Activated CD4-positive, CD25-positive, alpha-beta regulatory T cell treated with anti-CD3 and anti-CD28 coated beads, Interleukin-2, amount 50 U/mL, for 72 hours (primary cell): ENCODE measurements at places on chromosomes 1 and 21.

DNA sequence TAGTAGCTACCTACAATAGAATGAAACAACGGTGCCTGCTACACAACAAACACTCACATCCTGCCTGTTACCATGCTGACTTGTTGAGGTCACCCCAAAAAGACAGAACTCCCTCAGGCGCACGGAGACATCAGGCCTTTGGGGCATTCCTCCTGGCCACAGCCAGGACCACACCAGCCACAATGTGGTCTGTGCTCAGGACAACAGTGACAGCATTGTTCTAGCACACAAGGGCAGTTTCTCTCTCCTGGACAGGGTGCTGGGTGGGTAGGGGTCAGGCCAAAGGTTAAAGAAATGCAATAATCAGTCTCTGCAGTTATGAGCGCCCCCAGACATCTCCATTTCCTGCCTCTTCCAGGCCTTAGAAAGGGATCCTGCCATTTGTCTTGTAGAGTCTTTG lies 39.5 kb downstream of the CTNNBIP1 start:
- no peak for DNase-seq

DNA sequence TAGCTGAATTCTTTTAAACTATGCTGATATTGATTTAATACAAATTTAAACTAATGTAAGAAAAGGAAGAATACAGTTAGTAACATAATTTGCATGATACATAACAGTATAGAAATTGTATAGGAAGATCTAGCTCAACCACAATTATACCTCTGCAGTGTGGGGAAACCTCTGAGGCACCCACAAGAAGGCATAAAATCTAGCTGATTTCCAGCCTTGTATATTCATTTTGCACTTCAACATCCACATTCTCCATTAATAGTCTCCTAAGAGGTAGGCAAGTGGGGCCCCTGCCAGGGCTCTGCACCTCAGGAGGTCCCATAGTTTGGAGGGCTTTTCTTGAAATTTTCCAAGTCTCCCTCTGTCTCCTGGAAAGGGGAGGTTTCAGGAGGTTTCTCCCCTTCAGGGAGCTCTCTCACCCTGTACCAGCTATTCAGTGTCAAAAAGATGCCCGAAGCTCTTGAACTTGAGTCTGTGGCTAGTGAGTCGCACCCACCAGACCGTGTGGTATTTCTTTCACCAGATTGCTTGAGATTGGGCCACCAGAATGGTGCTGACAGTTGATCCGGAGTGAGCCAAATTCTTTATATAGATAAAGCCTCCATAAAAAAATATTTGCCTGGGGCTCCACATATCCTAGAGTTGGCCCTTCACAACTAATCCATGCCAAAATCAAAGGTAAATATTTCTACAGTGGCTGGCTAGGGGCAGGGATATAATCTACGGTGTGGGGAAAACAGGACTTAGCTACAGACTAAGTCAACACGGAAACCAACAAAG lies 108.2 kb downstream of the TIAM1 start:
- no peak for DNase-seq

- no peak for DNase-seq
Measured at GRCh38 chr1:197773856-197774255, 1.4 kb downstream of the DENND1B start.

- no peak for DNase-seq
Measured at GRCh38 chr1:218991089-218991488, 182.6 kb upstream of the LYPLAL1 start.

- no peak for DNase-seq
Measured at GRCh38 chr1:10796029-10796944, at the start of gene CASZ1. Gene CASZ1 (minus strand): TSS chr1:10796646. CDS start chr1:10693889, 102,757 bp downstream.

DNA sequence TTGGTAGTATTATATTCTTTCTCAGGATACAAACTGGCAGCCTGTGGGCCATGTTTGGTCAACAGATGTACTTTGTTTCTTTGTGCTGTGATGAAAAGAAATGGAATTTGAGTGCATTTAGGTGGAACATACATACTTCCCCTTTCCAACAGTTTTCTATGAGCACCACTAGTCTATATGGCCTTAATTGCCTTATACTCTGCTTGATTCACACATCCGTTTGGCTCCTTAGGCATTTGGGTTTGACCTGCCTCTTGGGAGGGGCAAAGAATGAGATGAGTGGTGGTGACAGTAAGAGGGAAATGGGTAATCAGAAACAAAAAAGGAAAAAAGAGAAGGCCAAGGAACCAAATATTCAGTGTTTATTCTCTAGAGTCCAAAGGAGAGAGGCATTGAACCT lies 17.0 kb downstream of the CFAP126 start:
- DNase-seq = no peak

DNA sequence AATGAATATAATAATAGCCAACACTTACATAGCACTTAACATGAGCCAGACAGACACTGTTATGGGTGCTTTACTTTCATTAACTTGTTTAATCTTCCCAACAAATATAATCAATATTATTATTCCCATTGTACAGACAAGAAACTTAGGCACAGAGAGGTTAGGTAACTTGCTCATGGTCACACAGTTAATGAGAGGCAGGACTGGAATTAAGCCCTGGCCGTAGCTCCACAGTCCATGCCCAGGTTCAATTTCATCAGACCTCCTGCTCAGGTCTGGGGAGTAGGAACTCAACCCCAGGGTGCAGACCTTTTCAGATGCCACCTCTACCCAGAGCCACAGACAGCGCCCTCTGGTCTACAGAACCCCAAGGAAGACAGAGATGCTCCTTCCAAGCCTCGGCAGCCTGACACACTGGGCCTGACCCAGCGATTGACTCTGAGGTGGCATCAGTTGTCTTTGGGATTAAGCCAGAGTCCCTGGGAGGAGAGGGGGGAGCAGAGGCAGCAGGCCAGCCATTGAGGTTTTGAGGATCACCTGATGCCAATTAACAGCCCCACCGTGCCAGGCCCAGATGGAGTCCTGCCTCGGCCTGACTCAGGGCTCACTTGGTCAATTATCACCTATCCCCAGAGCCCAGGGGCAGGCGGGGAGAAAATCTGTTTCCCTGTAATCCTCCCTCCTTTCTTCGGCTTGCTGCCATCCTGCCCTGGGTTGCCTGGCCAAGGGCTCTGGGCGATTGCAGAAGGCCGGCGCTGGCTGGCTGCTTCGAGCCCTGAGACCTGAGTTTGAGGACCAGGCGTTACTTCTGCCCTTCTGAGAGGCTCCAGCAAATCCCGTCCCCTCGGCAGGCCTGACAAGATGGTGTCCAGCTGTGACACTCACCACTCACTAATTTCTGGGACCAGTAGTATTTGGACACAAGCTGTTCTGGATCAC lies 116.7 kb downstream of the LACTBL1 start:
- no peak for DNase-seq

DNA sequence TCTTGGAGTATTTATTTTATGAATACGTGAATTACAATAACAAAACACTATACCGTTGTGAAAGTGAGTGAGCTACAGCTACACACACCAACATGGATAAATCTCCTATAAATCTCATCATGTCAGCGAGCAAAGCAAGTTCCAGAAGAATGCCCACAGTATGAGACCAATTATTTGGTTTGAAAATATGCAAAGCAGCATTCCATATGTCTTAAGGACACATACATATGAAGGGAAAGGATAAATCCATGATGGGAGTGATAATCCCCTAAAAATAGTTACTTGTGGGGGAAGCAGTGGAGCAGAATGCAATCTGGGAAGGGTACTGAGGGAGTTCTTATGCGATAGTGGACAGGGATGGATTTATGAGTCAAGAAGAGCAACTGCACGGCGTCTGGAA lies 261.3 kb downstream of the DISC1 start:
- no peak for DNase-seq

DNA sequence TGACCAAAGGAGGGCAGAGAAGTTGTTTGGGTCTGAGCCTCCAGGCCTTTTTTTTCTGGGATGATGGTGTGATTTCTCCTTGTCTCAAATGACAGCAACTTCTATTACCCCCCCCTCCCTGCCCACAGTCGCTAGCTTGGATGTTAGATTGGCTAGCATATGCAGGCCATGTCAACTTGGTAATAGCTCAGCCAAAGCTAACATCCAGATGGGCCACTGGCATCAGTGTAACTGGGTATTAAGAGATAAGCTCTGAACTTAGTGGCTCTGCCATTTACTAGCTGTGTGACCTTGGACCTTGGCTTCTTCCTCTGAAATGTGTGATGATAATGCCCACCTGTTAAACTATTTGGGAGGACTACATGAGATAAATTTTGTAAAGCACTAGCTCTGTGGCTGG lies 86.9 kb upstream of the TSPAN2 start:
- no peak for DNase-seq

DNA sequence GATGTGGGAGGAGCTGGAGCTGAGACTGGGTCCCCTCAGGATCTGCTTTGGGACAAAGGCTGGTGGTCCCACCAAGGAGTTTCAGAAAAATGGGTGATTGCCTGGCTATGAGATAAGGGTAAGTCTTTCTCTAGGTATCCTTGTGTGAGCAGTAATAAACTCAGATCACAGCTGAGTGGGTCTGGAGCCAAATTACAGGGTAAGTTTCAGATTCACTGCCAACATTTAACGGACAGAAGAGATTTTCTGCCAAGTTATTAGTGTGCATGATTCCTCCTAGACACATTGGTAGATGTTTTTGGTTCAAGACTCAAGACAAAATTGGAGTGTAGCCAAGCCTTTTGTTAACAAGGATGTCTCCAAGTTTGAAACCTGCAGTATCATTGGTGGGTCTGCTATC lies 7.5 kb downstream of the CD1B start:
- DNase-seq = no peak

GRCh38 chr1:212987702-212988322 lies 27.9 kb downstream of the ANGEL2 start:
- DNase-seq = no peak

- DNase-seq = no peak
Measured at GRCh38 chr1:51422367-51423072, 92.2 kb upstream of the TTC39A start.

DNA sequence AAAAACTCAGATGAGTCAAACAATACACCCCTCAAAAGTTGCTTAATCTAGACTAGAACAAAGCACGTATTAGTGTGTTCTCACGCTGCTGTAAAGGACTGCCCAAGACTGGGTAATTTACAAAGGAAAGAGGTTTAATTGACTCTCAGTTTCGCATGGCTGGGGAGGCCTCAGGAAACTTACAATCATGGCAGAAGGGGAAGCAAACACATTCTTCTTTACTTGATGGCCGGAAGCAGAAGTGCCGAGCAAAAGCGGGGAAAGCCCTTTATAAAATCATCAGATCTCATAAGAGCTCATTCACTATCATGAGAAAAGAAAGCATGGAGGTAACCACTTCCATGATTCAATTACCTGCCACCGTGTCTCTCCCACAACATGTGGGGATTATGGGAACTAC lies 10.1 kb downstream of the JAM2 start:
- DNase-seq = no peak

DNA sequence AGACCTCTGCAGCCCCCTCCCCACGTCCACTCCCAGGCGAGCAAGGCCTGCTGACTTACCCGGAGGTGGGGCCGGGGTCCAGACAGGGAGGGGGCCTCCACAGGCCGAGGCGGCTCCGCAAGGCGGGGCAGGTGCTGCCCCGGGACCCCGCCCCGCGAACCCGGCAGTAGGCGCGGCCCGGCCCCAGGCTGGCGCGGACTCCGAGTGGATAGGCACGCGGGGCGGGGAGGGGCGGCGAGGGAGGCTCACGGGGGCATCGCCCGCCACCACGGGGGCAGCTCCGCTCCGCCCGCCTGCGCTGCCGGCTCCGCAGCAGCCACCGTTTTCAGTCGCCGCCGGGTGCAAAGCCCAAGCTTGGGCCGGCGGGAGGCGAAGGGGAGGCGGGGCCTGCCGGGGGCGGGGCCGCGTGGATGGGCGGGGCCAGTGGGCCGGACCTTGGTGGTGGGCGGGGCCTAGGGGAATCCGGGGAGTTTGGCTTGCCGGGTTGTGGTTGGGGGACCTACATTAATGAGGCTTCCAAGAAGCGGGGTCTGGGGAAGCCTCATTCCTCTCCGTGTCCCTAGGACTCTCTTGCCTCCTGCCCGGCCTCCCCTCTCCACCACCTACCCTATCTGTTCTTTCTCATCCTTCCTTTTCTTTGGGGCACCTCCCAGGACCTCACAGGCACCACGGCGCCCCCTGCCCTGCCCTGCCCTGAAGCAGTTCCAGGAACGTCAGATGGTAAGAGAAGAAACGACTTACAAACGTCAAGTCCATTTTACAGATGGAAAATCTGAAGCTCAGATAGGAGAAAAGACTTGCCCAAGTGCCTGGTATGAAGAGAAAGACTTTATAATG lies at the start of gene RIMS3:
TSS of gene RIMS3 (minus strand) at position 348 of the 837 bp plus-strand sequence. CDS start 23,757 bp downstream, outside the sequence.
- peak; percentile 88 for DNase-seq
